ENCODE measurements at places on chromosomes 16 and 17.

GRCh38 chr17:27915709-27916108, 22.5 kb upstream of the LYRM9 start:
- DNase-seq: no peak

GRCh38 chr17:8949061-8949661, 16.3 kb downstream of the PIK3R5 start:
- DNase-seq: no peak

DNA sequence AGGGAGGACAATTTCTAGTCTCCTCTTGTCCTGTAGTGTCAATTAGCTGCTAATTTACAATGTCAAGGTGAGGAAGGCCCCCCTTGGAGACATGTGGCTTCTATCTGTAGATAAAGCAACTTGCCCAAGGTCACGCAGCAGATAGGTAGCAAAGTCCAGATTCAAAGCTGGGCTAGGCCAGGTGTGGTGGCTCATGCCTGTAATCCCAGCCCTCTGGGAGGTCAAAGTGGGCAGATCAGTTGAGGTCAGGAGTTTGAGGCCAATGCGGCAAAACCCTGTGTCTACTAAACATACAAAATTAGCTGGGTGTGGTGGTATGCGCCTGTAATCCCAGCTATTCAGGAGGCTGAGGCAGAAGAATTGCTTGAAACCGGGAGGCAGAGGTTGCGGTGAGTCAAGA, 11.1 kb downstream of the TRPV3 start:
- DNase-seq: no peak

DNA sequence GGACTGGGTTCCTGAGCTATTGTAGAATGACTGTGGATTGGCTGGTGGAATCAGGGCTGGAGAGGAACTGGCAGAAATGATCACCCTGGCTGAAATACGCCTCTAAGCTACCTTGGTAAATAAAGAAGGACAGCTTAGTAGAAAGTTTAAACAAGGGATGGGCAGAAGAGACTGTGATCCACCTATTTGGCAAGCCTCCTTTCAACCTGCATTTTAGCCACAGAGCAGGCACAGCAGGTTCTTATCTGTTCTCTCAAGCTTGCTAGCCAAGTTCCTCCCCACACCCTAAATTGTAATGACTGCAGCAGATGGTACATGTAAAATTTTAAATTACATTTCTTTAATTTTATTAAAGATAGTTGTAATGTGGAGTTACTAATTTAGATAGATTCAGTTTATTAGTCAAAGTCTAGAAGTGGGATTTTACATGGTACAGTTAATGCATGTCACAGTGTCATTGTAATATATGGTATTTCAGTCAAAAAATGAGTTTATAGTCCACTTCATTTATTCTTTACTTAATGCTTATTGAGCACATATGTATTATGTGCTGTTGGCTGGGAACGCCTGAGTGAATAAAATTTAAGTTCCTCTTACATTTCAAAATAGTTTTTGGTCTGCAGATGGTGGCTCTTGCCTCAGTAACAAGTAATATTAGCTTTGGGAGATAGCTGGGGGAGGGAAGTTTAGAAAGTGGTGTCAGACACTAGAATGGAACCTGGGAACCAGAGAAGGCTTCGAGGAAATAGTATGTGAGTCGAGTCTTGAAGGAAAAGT, 11.2 kb downstream of the EPN2 start:
- no peak for DNase-seq

GRCh38 chr17:15413101-15413771, 54.2 kb downstream of the CDRT4 start:
- no peak for DNase-seq

- no peak for DNase-seq
These were observed 4.7 kb upstream of the NUDT16L1 start for GRCh38 chr16:4688674-4689045.

- no peak for DNase-seq
These were observed 141.4 kb downstream of the SOCS1 start for GRCh38 chr16:11114366-11115164.

DNA sequence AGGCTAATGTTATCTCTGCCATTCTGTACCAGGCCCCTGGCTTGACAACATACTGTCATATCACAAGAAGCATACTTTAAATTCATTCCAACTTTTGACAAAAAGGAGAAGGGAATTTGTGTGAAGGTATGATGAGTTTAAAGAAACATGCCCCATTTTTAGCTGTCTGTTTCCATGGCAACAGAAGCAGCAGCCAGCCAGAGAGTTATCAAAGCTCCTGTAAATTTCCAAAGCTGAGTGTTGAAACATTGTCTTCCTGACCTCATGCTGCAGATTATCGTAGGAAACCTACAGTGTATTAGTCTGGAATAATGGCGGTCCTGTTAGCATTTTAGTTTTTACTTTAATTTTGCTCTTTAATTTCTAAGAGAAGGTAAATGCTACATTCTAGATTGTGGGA, 124.9 kb downstream of the MRTFB start:
- DNase-seq: no peak

DNA sequence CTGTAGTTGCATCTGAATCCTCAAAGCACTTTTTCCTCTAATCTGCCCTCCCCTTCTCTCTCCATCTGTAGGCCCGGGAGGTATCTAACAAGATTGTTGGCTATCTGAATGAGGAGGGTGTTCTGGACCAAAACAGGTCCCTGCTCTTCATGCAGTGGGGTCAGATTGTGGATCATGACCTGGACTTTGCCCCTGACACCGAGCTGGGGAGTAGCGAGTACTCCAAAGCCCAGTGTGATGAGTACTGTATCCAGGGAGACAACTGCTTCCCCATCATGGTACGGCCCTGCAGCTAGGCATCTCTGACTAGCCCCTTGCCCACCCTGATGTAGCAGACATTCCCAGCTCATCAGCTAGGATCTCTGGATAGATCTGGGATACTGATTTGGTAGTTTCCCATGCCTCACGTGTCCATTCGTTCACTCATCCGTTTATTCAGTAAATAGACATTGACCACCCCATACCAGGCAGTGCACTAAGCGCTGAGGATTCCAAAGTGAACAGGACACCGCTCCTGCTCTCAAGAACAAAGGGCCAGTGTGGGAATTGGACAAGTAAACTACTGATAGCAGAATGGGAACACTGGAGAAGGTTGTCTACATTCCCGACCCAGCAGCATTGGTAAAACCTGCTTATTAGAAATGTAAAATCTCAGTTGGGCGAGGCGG, 12.1 kb downstream of the LPO start:
- DNase-seq: no peak

DNA sequence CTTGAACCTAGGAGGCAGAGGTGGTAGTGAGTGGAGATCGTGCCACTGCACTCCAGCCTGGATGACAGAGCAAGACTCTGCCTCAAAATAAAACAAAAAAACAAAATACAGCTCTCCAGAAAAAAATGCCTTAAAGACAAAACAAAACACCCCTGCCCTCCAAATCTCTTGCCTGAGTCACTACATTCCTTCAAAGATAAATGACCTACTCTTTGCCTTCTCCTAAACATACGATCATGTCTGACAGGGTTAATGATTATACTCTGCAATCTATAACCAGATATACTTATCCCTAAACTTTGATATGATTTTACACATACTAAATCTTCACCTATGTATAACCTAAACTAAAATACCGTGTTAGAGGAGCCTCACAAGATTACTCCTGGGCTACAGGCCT, 1.4 kb upstream of the SETD6 start:
- DNase-seq: no peak

- DNase-seq: no peak
These were observed 5.9 kb downstream of the PAM16 start for GRCh38 chr16:4344983-4345835.

- DNase-seq: no peak
These were observed at the start of gene C16orf82 for GRCh38 chr16:27066668-27067537. C16orf82 (plus strand) TSS chr16:27066927.
